ENCODE measurements at places on chromosomes 12 and 14.

GRCh38 chr12:2057041-2057794 is 4.4 kb downstream of the CACNA1C start:
- DNase-seq, result no peak

GRCh38 chr12:103758310-103759089 is 82.5 kb downstream of the NT5DC3 start:
- no peak for DNase-seq

- DNase-seq, result no peak
Observed at GRCh38 chr14:64733899-64734298, 29.7 kb downstream of the PLEKHG3 start.

DNA sequence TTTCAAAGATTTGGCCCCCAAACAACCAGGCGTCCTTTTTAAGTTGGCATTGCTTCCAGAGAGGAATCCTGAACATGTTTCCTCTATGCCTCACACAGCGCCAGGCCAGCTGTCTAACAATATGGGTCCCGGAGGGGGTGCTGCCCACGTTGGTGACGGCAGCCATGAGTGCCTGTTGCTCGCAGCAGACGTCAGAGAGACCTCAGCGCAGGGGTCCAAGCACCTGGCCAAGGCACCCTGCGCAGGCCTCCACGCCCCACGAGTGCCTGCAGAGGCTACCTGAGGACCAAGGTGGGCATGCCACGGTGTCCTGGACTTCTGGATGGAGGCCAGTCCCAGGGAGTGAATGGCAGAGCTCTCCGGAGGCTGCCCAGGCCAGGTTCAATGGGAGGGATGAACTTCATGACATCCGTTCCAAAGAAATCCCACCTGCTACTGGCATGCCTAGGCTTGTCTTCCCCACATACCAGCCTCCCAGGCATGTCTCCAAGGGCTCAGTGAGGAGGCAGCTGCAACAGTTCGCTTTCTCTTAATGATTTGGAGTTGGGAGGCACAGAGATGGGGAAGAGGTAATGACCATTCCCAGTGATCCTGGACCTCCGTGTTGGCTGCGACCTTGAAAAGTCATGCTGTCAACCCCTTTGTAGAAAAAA is 11.6 kb upstream of the FOXN3 start:
- no peak for DNase-seq

DNA sequence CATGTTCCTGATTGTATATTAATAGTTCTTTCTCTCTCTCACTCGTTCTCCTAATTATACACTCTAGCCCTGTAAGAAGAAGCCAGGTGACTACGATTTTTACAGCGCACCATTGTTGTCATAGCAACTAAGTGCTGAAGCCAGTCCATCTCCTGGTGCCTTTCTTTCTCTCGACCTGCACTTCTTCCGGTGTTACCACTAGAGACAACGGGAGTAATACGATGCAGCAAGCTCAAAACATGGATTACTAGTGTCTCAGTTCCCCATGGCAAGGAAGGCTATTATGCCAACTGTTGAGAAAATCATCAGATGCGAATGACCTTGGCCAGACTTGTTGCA is 40.8 kb upstream of the DCD start:
- DNase-seq, result no peak

Measured in stimulated activated CD4-positive, alpha-beta T cell treated with anti-CD3 and anti-CD28 coated beads, Interleukin-12 subunit alpha, Interleukin-12 subunit beta, amount 100 ng/mL, for 48 hours (primary cell).